Endothelial cell of umbilical vein (primary cell): ENCODE measurements at places on chromosomes 16 and 17. TPM values are rescaled to one million over a fixed set of nuclear protein-coding genes. Genes with fewer than 3 reads are reported as not detected.

- DNase-seq = no peak
Observed at GRCh38 chr17:32654324-32654723, 167.5 kb downstream of the CDK5R1 start.

GRCh38 chr16:80664786-80665185, 124.0 kb downstream of the DYNLRB2 start:
- no peak for DNase-seq

- DNase-seq = no peak
Observed at GRCh38 chr17:79072544-79072943, 2.1 kb upstream of the ENGASE start.

GRCh38 chr16:30028438-30029076, 2.5 kb downstream of the TLCD3B start:
- DNase-seq = no peak

DNA sequence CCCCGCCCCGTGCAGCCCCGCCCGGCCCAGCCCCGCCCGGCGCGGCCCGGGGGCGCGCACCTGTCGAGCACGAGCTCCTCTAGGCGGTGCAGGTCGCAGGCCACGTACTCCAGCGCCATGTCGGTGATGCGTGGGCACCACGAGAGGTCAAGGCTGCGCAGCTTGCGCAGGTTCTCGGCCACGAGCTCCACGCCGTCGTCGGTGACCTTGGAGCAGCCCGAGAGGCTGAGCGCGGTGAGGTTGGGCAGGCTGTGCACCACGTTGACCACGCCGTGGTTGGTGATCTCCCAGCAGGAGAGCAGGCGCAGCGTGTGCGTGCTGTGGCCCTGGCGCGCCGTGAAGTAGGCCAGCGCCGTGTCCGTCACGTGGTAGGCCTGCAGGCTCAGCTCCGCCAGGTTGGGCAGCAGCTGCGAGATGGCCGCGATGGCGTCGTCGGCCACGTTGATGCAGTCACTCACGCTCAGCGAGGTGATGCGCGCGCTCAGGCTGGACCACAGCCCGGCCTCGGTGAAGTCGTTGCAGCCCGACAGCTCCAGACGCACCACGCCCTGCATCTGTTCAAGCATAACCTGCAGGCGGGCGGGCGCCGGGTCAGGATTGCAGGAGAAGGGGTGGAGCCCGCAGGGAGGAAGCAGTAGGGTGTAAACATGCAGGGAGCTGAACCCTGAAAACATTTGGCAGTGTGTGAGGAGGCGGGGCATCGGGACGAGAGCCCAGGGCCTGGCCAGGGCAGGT, 5.3 kb upstream of the WDR24 start:
- DNase-seq = no peak

- no peak for DNase-seq
Observed at GRCh38 chr17:34485999-34486398, 93.4 kb upstream of the TMEM132E start.

Gene TANC2
- total RNA-seq = 23.0 and 30.8 TPM in 2 replicates

DNA sequence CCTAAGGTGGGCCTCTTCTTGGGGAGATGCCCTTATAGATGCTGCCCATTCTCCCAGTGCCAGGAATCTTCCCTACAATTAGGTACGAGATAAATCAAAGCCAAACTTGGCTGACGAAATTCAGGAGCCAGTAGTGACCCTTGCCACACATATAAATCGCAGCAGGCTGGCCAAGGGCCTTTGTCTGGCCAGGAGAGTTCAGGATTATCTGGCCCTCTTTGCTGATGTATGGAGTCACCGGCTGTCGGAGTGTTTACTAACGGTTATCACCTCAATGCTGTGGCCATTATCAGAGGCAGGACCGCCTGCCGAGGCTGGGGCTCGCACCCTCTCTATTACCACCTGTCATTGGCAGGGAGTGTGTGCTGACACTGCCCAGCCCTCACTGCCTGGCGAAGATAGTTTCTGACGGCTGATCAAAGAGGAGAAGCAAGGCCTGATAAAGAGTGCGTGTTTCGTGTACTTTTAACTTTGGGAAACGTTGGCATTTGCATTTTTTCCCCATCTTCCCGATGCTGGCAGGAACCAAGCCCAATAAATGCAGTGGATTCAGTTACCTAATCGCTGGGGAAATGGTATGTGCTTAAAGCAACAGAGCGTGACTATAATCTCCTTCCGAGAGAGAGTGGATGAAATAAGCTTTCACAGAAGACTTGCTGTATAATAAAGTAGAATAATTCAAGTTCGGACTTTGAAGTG, 32.8 kb upstream of the TBX2 start:
- DNase-seq = no peak

- no peak for DNase-seq
Observed at GRCh38 chr16:11727796-11728543, 14.7 kb downstream of the TXNDC11 start.

- no peak for DNase-seq
Observed at GRCh38 chr16:85449191-85449884, 163.8 kb upstream of the GSE1 start.

- DNase-seq = no peak
Observed at GRCh38 chr17:4663711-4664110, 22.2 kb upstream of the ALOX15 start.

DNA sequence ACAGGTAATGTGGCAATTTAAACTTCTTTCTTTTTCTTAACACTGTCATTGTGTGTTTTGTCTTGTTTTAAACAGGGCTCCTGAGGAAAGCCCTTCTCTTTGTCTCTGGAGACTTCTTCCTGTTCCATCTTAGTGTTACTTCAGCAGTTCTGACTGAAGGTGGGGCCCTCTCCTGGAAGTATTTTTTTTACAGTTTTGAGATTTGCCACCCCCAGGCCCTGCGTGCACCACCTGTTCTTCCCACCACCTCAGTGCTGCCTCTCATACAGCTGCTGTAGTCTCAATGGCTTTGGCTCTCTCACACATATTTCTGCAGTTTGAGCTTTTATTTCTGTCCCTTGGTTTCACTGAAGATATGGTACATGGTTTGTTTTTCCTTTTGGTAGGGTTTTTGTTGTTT, 52.5 kb upstream of the ALDH3A1 start:
- no peak for DNase-seq

Gene TBC1D3I
- total RNA-seq = 0.60 and 1.3 TPM in 2 replicates
